ENCODE measurements at places on chromosomes 7 and 10.
A peak's percentile ranks its signal among the peaks of the same experiment; 100 is the strongest.

GRCh38 chr10:8112230-8112905, 57.9 kb downstream of the GATA3 start:
- DNase-seq, result no peak

DNA sequence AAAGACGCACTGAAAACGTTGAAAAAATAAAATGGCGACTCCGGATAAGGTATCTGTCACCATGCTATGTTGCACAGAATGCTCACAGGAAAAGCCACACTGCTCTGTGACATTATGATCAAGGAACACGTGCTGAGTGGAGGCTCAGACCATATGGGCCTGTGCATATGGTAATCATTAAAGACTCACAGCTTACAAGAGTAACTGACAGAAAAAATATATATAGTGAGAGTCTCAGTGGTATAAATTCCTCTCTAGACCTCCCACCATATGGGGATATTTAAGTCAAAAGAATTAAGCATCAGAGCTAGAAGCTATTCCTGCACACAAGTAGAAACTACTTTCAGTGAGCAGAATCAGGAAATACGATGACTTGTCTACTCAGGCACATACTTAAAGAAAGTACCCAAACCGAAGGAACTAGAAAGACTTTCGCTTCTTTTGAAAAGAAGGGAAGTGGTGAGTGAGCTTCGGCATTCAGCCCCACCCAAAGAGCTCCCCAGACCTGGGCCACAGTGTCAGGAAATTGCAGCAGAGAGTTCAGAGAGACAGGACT, 65.1 kb upstream of the MPP7 start:
- peak; percentile 60 for DNase-seq

- no peak for DNase-seq
These were observed 166.9 kb downstream of the UBE2H start for GRCh38 chr7:129785685-129786514.

- DNase-seq, result peak; percentile 84
These were observed 2.1 kb upstream of the SAMD9L start for GRCh38 chr7:93150200-93150835.

GRCh38 chr10:129467359-129468064, 471 bp downstream of the MGMT start:
- DNase-seq, result peak; percentile 2

DNA sequence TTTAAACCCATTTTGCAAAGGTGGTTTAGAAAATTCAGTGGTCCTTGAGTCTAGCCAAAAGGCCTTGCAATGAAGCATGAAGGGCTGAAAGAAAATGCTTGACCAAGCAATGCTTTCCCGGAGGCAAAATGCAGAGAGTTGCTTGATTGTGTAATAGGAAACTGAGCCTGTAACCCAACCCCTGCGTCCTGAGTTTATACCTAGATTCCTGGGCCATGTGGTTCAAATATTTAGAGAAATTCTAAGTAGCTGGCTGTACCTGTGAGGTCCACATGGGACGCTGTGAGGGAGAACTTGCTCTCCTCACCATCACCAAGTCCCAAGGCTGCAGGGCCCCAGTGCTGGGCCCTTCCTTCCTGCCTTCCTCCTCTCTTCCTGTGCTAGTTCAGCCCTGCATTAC, 45.7 kb downstream of the CXCL12 start:
- DNase-seq, result no peak

DNA sequence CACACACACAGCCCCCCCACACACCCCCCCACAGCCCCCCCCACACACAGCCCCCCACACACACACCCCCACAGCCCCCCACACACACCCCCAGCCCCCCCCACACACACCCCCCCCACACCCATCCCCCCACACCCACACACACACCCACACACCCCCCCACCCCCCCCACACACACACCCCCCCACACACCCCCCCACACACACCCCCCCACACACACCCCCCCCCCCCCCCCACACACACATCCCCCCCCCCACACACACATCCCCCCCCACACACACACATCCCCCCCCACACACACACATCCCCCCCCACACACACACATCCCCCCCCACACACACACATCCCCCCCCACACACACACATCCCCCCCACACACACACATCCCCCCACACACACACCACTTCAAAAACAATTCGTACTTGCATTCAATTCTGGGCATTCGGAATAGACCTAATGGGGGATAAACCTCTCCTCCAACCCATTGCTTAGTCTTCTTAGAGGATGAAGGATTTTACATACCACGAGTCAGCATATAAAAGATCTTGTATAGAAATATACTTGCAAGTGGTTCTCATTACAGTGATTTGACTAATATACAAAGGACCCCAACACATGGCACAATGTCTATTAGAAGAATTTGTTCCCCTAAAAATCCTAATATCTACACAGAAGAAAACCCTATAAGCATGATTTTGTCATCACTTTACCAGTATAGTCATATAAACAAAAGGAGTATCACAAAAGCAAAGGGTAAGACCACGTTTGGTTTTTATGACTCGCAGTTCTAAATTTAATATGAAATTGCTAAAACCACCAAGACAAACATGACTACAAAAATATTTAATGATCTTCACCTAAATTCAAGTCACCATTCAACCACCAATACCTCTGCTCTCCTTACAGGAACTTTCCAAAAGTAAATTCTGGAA, 80.9 kb downstream of the DIP2C start:
- DNase-seq, result peak; percentile 49

DNA sequence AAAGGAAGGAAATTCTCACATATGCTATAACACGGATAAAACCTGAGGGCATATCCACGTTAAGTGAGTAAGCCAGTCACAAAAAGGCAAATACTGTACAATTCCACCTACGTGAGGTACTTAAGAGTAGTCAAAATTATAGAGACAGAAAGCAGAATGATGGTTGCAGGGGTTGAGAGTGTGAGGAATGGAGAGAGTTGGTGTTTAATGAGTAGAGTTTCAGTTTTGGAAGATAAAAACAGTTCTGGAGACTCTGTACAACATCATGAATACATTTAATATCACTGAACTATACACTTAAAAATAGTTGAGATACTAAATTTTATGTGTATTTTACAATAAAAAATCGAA, 95.1 kb downstream of the SNX13 start:
- no peak for DNase-seq

DNA sequence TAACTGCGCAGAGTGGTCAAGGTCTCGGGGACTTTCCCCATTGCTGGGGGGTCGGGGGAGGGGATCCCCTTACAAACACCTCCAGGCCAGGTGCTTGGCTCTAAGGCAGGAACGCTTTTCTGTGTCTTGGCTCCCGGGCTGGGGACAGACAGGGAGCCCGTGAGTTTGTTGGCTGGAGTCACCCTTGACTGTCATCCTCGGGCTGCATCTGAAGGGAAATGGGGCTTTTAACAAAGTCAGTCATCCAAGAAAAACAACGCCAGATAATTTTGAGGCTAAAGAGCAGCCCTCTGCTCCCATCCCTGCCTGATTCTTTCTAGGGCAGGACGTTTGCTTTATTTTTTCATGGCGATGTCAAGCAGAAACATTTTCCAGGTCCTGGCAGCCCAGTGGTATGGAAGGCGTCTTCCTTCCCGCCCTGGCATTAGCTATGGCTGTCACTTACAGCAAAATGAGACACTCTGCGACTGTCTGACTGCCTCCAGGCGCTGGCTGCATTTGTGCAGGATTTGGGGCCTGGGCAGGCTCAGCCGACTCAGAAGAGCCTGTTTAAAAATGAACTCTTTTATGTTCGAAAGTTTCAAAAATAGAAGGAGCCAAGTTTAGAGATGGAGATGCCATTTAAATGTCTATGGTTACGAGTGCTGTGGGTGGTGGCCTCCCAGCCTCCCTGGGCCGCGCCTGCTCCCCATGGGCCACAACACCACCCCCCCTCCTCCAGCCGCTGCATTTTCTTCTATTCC, 54.7 kb upstream of the TNS3 start:
- peak; percentile 47 for DNase-seq

DNA sequence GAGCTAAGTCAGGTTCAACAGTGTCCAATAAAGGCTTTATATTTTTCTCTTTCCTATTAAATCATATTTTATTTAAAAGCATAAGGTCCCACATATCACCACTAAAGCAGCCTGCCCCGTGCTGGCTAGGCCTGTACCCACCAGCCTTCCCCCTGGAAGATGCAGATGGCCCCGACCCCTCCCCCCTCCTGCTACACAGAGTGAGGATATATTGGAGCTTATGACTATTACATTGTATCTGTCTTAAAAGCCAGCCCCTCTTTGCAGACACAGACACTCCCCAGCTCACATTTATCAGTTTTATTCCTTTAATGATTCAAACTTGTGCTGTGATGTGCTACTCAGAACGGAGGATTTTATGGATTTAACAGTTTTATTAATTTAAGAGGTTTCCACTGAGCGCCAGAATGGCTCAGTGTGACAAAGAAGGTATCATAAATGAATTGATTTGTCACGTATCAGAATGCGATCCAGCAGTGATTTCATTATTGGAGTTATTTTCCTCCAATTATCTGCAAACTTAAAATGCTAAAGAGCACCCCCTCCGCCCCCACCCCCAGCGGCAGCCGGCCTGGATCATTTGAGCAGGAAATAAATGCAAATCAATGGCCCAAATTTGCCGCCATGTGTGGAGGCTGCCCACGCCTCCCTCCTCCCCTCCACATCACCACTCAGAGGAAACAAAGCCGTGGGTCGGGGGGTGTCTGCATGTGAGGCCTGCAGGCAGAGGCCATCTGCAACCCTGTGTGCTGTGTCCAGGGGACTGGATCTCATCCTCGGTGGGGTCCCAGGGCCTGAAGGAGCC, 72.6 kb upstream of the ZMIZ1 start:
- DNase-seq, result no peak

- DNase-seq, result no peak
These were observed 10.0 kb upstream of the KMT2E start for GRCh38 chr7:105003872-105004510.

- no peak for DNase-seq
These were observed 652 bp upstream of the PODXL start for GRCh38 chr7:131556909-131557651.

DNA sequence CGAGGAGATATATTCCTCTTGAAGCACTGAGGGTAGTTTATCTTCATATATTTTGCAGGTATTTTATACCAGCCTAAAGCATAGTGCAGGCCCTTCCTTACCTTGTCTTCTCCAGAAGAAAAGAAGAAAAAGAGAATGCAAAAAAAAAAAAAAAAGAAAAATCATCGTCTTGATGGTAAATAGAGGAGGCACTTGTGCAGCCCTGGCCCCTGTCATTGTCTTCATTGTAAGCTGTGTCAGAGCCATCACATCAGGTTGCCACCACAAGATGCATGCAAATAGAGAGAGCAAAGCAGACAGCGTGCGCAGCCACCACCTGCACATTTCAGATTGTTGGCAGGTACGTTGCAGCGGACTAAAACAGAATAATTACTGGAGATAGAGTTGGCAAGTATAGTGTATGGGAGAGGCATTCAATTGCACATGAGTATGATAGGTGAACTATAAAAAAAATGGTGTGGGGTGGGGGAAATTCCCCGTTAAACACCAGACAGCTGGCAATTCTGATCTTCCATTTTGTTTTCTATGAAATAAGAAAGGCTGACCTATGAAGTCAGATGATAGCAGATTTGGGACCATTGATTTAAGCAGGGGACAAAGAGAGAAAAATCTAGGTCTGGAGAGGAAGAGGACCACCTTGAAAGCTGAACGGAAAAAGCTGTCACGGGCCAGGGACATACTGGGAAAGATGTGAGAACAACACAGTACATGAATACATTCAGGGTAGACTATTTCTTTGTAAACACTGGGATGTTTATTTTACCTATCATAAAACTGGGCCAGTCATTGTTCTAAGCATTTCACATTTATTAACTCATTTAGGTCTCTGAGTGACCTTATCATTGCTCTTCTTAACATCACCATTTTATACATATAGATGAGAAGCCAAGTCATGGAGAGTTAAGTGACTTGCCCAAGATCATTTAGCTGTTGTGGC, 306.3 kb upstream of the SP8 start:
- DNase-seq, result no peak

DNA sequence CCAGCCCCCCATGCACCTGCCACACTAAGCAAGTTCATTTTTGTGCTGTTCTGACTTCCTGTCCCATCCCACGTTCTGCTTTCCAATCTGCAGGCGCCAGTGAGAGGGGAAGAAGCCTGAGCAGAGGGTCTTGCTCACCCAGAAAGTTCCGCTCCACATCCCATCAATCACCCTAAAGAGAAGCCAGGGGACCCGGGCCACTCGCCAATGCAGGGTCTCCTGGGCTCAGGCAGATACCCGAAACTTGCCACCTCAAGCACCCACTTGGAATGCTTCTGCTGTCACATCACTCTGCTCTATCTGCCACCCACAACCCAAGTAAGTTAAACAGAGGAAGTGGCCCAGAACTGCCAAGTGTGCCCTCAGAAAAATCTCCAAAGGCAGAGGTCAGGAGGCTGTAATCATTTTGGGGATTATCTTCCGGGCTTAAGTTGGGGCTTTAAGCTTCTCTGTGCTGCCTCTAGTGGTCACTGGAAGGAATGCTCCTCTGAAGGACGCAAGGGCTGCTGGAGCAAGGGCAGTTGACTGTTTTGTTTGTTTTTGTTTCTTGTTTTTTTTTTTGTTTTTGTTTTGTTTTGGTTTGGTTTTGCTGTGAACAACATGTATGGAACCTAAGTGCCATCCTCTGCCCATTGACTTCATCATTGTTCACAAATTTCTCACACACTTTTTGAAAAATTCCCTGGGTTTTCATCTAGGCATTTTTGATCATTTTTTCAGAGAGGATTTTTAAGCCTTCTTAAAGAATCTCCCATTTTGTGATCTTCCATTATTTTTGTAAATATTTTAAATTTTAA, 25.5 kb downstream of the PRR15 start:
- peak; percentile 40 for DNase-seq

GRCh38 chr10:48683424-48683823, 1.2 kb upstream of the WDFY4 start:
- DNase-seq, result no peak

GRCh38 chr7:25968205-25968993, 183.6 kb upstream of the NFE2L3 start:
- DNase-seq, result no peak

DNA sequence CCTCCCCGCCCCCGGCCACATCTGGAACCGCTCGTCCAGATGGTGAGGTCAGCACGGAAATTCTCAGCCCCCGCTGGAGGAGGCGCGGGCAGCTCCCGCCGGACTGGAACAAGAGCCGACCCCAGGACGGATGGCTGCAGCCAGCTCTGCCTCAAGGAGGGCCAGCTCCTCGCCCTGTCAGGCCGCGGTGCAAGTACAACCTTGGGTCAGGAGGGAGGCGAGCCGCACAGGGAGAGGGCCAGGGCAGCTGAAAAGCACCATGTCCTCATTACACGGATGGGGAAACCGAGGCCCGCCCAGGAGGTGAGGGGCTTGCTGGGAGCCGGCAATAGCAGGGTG, 3.8 kb upstream of the GRIFIN start:
- no peak for DNase-seq

GRCh38 chr10:95260397-95260881, 30.4 kb downstream of the PDLIM1 start:
- DNase-seq, result peak; percentile 97

Measured in fibroblast of skin of back (primary cell).